ENCODE measurements at places on chromosomes 7 and 10.
A peak's percentile ranks its signal among the peaks of the same experiment; 100 is the strongest.

DNA sequence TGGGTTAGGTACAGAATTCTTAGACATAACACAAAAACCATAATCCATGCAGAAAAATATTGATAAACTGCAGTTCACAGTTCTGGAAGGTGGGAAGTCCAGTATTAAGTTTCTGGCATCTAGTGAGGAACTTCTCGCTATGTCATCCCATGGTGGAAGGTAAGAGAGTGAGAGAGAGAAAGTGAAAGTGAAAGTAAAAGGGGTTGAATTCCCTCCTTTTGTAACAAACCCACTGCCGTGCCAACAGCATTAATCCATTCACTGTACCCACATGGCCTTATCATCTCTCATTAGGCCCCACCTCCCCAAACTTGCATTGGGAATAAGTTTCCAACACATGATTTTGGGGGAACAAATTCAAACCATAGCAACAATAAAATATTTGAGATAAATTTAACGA lies 17.1 kb downstream of the ZNF485 start:
- DNase-seq: no peak

GRCh38 chr7:135553346-135553745 lies 4.4 kb upstream of the NUP205 start:
- DNase-seq: no peak

GRCh38 chr7:38550836-38551235 lies 80.3 kb downstream of the AMPH start:
- DNase-seq: no peak

GRCh38 chr7:134708692-134709091 lies 62.0 kb downstream of the BPGM start:
- DNase-seq: no peak

DNA sequence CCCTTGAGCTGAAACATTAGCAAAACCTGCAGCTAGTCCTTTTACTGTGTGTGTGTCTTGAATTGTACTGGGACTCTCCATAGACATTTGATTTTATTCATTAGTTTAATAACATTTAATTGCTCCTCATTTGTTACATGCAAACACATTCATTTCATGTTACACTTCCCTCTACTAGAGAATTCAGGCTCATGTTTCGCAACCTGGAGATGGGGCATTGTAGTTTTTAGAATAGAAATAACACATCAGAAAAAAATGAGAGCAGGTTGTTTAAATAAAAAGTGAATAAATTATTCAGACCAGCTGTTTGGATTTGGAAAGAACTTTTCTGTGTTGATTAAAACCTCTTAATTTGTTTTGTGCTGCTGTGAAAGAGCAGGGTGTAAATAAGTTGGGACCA lies 243.9 kb downstream of the ETV1 start:
- no peak for DNase-seq

DNA sequence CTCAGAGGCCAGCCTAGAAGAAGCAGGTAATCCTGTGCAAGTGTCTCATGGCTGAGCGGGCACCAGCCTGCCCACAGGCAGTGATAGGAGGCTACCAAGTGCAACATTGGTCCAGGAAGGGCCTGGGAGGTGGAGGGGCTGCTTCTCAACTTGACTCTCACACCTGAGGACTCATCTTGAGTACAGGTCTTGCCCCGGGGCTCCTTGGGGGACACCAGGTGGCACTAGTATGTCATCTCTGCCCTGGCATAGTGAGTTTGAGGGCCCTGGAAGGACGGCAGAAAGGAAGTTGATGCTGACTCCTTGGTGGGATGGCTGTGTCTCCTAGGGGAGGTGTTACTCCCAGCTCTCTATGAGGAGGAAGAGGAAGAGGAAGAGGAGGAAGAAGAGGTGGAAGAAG lies 2.3 kb downstream of the CCDC136 start:
- DNase-seq: no peak

- DNase-seq: no peak
Observed at GRCh38 chr7:130649004-130649790, 19.4 kb downstream of the COPG2 start.

DNA sequence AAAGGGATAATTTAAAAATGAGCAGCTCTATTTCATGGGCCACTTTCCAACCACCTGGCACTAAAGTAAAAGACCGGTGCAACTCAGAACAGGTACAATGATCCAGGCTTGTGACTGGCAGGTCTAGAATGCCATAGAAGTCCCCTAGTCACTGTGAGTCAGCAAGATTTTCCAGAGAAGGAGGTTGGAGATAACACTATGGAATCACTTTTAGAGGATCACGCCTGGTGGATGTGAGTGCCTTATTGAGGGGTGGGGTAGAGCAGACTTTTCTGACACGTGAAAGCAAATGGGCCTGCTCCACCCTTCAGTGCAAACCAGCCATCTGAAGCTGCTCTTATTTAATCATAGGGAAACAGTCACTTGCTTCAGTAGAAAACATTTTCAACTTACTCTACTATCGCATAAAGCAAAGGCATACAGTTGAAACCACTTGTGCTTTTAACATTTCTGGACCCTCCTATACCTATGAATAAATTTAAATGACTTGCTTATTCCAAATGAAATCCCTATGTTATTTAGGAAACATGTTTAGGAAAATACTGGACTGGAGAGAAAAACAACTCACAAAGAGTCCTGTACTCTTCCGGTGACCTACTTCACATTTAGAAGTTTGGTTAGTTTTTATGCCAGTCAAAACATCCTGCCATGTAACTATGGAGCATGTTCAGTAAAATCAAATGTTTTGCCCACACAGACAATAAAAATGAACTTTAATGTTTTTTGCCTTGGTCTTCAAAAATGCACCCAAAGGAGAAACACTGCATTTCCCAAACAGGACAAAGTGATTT lies 21.5 kb upstream of the AKR1C1 start:
- no peak for DNase-seq

DNA sequence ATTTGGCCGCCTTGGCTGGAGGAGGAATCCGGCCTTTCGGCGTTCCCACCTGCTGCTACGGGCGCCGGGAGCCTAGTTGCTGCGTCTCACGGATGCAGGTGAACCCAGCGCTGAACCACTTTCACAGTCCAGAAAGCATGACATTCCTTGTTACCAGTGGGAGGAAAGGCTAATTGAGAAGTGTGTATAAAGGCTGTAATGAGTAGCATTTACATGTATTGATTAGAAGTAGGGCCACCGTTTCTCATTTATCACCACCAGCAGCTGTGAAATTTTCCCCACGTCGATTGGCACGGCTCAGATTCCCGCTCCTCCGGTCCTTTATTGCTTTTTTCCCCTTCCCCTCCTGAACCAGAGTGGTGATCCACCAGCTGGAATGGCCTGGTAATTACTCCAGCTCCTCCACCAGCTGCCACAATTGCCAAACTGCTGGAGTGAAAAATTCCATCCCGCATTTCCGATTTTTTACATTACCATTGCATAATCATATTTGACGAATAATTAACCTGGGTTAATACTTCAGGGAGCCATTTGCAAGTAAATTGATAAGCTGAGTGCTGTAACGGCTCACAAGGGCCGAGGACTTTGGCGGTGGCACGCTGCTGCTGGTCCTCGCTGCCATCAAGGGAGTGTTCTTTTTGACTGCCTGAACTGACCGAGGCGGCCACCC lies 153.3 kb downstream of the POU6F2 start:
- DNase-seq: no peak

DNA sequence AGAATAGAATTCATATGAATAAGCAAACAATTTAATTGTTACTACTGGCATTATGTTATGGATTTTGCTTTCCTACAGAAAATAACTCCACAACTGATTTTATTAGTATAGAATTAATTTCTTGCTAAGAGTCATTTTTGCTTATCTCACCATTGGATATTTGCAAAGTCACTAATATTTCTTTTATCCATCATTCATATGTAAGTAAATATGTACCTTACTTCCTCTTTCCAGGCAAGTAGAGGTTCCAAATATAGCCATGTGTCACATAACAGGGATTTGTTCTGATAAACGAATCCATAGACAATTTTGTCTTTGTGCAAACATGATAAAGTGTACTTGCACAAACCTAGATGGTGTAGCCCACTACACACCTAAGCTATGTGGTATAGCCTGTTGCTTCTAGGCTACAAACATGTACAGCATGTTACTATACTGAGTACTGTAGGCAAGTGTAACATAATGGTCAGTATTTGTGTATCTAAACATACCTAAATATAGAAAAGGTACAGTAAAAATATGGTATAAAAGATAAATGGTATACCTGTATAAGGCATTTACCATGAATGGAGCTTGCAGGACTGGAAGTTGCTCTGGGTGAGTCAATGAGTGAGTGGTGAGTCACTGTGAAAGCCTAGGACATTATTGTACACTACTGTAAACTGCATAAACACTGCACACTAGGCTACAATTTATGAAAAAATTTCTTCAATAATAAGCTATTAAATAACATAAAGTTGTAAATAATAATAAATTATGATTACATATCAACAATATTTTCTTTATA lies 18.3 kb downstream of the KLLN start:
- no peak for DNase-seq

GRCh38 chr7:108079648-108080591 lies 50.2 kb downstream of the LAMB4 start:
- no peak for DNase-seq

- no peak for DNase-seq
Observed at GRCh38 chr7:96284835-96285234, 37.1 kb downstream of the SLC25A13 start.

DNA sequence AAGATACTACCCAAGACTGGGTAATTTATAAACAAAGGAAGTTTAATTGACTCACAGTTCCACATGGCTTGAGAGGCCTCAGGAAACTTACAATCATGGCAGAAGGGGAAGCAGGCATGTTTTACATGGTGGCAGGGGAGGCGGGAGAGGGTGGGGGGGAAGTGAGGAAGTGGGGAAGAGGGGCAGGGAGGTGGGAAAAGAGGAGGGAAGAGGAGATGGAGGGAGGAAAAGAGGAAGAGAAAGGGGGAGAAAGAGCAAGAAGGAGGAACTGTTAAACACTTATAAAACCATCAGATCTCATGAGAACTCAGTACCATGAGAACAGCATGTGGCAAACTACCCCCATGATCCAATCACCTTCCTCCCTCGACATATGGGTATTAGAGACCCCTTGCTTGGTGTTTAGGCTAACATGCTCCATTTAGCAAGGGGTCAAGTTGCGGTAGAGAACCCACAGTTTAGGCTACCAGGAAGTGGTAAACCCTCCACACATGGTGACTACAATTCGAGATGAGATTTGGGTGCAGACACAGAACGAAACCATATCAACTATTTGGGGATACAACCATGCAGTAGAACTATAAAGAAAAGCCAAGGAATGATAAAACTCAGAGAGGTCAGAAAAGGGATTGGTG lies 3.5 kb upstream of the LMBR1 start:
- no peak for DNase-seq

DNA sequence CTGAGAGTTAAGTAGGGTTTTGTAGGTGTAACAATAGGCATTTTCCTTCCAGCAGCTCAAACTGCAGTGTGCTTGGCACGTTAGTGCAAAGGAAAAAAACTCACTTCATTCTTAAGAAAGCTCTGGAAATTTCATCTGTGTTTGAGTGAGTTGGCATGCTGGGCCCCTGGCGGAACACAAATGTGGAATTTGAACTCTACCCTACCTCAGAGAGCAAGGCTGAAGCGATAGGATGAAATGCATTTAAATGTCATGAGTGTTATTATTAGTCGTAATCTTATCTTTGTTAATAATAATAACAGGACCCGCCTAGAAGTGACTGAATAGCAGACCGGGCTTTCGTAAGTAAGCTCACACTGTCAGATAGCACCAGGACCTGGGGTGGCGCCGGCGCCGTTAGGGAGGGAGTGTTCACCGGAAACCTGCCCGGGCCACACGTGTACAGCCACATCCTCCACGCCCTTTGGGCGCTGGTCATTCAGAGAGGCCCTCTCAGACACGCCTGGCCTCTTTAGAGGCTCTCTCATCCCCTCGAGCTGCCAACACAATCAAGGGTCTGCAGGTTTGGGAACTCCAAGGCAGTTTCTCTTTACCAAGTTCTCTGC lies 63.5 kb downstream of the GRK5 start:
- DNase-seq: peak; percentile 48

GRCh38 chr7:127413962-127414361 lies 21.5 kb upstream of the ZNF800 start:
- DNase-seq: no peak

DNA sequence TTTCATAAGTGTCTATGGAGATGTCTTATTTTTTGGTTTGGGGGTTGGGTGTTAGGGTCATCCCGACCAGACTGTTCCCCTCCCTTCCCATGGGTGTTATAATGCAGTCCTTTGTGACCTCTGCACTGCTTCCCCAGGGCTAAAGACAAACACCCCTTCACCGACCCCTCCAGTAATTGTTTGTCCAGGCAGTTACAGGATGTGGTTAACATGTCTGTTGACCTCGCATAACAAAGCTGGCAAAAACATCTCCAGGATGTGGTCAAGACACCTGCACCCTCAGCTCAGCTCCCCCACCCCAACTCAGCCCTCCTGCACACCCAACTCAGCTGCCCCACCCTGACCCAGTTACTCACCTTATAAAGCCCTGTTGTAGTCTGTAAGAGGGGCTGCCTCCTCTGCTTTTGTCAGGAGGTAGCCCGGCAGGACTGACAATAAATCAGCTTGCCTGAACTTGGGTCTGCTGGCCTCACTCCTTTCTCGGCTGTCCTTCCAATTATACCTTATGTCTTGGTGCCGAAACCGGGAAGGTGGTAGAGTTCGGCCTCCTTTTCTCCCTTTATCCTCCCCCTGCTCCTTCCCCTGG lies 102.2 kb downstream of the ZNF92 start:
- no peak for DNase-seq

- DNase-seq: no peak
Observed at GRCh38 chr7:77316219-77316978, 99.8 kb downstream of the GSAP start.

DNA sequence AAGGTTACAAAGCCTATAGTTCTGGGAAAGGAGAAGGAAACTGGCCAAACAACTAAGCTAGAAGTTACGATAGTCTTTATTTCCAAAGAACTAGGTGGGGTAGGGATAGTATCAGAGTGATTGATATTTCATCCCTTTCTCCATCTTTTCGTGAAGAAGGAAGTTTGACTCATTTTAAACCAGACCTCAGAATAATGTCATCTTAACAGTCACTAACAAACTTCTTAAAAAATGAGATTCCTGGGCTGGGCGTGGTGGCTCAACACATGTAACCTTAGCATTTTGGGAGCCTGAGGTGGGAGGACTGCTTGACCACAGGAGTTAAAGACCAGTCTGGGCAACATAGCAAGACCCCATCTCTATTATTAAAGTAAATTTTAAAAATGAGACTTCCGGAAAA lies 69.4 kb downstream of the ARL4A start:
- DNase-seq: no peak

DNA sequence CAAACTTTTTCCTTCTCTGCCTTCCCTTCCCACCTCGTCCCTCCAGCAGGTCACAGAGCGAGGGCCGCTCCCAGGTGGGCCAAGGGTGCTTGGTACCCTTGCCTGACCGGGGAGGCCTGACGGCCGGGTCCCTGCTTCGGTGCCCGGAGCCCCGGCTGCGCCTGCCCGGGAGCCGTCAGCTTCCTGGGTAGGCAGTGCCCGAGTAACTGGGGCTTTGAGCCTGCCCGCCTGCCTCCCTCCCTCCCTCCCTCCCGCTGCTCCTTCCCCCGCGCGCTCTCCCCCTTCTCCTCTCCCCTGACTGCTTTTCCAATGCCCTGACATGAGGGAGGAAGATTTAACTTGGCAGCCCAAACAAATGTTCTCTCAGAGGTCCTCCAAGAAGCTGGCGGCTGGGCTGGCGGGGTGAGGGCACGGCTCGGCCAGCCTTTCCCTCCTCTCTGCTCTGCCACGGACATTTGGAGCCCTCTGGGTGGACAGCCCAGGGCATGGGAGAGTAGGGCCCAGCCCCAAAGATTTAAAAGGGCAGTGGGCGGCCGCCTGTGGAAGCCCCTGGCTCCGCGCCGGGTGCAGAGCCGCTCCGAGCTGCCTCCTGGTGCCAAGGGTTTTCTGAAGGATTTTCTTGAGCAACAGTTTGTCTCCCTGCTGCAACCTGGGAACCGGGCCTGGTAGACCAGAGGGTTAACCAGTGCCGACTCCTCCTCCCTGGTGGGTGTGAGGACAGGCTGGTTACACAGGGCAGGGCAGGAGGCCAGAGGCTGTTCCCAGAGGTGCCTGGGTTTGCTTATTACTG lies 2.0 kb downstream of the ZMIZ1 start:
- peak; percentile 90 for DNase-seq
